Naive B cell (primary cell): ENCODE measurements at places on chromosomes 13 and 19. TPM values are rescaled to one million over a fixed set of nuclear protein-coding genes. Genes with fewer than 3 reads are reported as not detected.
A peak's percentile ranks its signal among the peaks of the same experiment; 100 is the strongest.

The CPB2 gene
- not detected for polyA plus RNA-seq

The KLC3 gene
- polyA plus RNA-seq: not detected

The CBLC gene
- polyA plus RNA-seq: not detected

The CEP89 gene
- 12.9 TPM for polyA plus RNA-seq

The EDNRB gene
- polyA plus RNA-seq: not detected

The AP1M2 gene
- 0.94 TPM for polyA plus RNA-seq

The IGSF23 gene
- not detected for polyA plus RNA-seq

The KLK12 gene
- not detected for polyA plus RNA-seq

The RUBCNL gene
- 156 TPM for polyA plus RNA-seq

The ZNF382 gene
- 10.6 TPM for polyA plus RNA-seq

The CGB2 gene
- polyA plus RNA-seq: not detected

The SIGLEC11 gene
- not detected for polyA plus RNA-seq

The KLF12 gene
- 16.8 TPM for polyA plus RNA-seq

The SERP2 gene
- not detected for polyA plus RNA-seq

The RGS9BP gene
- not detected for polyA plus RNA-seq

The ACOD1 gene
- not detected for polyA plus RNA-seq

The ZIC5 gene
- polyA plus RNA-seq: not detected

The ZNF285 gene
- 6.4 TPM for polyA plus RNA-seq

The LPAR2 gene
- 13.0 TPM for polyA plus RNA-seq

The BEST2 gene
- not detected for polyA plus RNA-seq

DNA sequence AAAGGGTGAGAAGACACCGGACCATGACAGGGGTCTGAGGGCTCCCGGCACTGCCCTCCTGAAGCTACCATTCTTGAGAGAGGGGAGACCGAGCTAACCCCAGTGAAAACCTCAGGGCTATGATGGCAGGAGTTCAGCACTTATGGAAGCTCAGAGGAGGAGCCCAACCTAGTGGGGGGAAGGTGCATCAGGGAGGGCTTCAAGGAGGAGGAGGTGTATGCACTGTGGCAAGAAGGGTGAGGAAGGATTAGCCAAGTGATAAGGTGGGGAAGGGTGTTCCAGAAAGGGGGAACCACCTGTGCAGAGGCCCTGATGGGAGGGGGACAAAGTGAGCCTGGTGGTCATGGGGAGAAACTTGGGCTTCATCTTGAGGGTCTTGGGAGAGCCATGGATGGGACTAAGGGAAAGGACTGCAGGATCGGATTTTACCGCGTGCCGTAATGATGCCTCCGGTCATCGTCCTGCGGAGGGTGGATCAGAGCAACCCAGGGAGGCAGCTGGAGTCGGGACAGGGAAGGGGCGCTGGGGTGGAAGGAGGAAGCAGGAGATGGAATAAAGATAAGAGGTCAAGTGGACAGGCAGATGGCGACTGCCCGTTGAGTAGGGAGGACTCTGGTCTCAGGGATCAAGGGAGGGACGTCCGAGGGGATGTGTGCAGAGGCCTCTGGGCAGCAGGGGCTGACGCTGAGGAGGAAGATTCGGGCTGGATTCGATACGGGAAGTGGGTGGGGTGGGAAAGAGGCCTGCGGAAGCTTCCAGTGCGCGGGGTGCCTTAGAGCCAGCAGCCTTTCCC lies 13.3 kb upstream of the PSMD8 start:
- H3K36me3 ChIP-seq: no peaks in the 10 kb centered on the region
- DNase-seq: no peak
- H3K4me1 ChIP-seq: peaks cover 9% of the 10 kb centered on the region
- H3K27ac ChIP-seq: no peak overlapping the region

- H3K27ac ChIP-seq: no peak overlapping the region
- no peaks in the 10 kb centered on the region for H3K4me1 ChIP-seq
- no peaks in the 10 kb centered on the region for H3K27me3 ChIP-seq
Measured at GRCh38 chr13:59686798-59687394, 476.8 kb downstream of the DIAPH3 start.

- no peaks in the 10 kb centered on the region for H3K27me3 ChIP-seq
- no peak overlapping the region for H3K27ac ChIP-seq
- H3K4me1 ChIP-seq: no peaks in the 10 kb centered on the region
- peaks cover 36% of the 10 kb centered on the region for H3K36me3 ChIP-seq
- no peak overlapping the region for H3K4me3 ChIP-seq
Measured at GRCh38 chr13:100434010-100434763, 154.4 kb downstream of the GGACT start.

- H3K36me3 ChIP-seq: no peaks in the 10 kb centered on the region
- H3K27me3 ChIP-seq: peaks cover 33% of the 10 kb centered on the region
- peak; percentile 9 for DNase-seq
Measured at GRCh38 chr19:50204811-50205675, 1.6 kb downstream of the MYH14 start.

DNA sequence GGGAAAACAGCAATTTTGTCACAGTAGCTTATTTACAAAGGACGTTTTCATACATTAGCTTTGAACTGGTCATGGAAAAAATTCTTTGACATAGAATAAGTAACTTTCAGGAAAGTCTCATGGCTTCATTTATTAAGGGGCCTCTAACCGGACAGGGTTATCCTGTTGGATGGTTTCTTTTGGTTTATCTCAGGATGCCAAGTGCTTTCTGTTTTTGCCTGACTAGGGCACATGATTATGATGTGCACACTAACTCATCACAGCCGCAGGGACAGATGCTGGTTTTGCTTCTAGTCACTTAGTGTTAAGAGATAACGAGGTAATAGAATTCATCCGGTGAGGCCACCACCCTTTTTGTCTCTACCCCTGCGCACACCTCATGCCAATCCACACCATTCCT lies 53.0 kb downstream of the TGDS start:
- H3K4me3 ChIP-seq: no peak overlapping the region
- H3K36me3 ChIP-seq: no peaks in the 10 kb centered on the region
- no peak for DNase-seq
- no peaks in the 10 kb centered on the region for H3K27me3 ChIP-seq
- H3K27ac ChIP-seq: no peak overlapping the region

GRCh38 chr13:20526664-20527063 lies 1.0 kb upstream of the CRYL1 start:
- H3K27ac ChIP-seq: peak overlapping the region; percentile 19
- no peaks in the 10 kb centered on the region for H3K36me3 ChIP-seq
- no peak for DNase-seq
- peaks cover 18% of the 10 kb centered on the region for H3K4me1 ChIP-seq
- peaks cover 11% of the 10 kb centered on the region for H3K27me3 ChIP-seq

GRCh38 chr13:98142380-98143156 lies at the start of gene FARP1:
TSS of gene FARP1 (plus strand) at chr13:98143094. CDS start at chr13:98213243, 70,149 bp downstream.
- H3K27ac ChIP-seq: no peak within 1 kb of the TSS
- H3K27me3 ChIP-seq: peaks cover 73% of the 10 kb centered on the region
- H3K4me1 ChIP-seq: peaks cover 10% of the 10 kb centered on the region
- H3K4me3 ChIP-seq: peak within 1 kb of the TSS; percentile 75
- DNase-seq: peak; percentile 12

- H3K4me1 ChIP-seq: peaks cover 14% of the 10 kb centered on the region
- no peak for DNase-seq
- H3K27me3 ChIP-seq: no peaks in the 10 kb centered on the region
- no peak overlapping the region for H3K27ac ChIP-seq
- no peaks in the 10 kb centered on the region for H3K36me3 ChIP-seq
Measured at GRCh38 chr13:59673286-59673685, 490.4 kb downstream of the DIAPH3 start.

DNA sequence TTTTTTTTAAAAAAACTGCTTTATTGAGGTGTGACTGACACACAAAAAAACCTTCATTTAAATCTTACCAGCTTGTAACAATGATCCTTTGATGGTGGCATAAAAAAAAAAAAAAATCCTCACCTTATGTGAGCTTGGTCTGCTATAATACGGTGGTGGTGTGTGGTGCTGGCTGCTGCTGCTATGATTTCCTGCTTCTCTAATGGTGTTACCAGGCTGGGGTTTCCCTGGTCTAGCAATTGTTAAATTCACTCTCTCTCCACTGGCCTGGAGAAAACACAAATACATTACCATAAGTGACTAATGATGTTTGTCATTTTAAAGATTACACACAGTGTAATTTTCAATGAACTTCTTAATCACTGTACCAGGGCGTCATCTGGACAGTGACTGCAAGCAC lies 60.6 kb downstream of the LNX2 start:
- no peak overlapping the region for H3K27ac ChIP-seq
- DNase-seq: no peak
- H3K27me3 ChIP-seq: no peaks in the 10 kb centered on the region
- no peak overlapping the region for H3K4me3 ChIP-seq

DNA sequence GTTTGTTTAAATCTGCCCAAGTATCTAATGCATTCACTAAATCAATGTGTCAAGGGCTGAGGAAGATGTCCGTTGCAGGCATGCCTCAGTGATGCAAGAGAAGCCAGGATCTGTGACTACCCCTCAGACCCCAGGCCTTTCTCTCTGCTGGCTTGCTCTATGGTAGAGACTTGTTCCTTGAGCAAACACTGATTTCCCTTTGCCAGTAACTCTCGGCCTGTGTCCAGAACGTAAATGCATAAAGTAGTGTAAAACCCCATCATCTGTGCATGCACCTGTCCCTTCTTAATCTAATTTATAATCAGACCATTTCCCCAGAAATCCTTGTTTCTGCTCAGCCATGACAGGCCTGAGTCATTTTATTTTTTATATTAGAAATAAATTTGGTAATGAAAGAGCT lies 28.7 kb upstream of the FRY start:
- no peak overlapping the region for H3K27ac ChIP-seq
- H3K36me3 ChIP-seq: no peaks in the 10 kb centered on the region
- no peak for DNase-seq

GRCh38 chr13:101325423-101325822 lies 90.9 kb downstream of the NALCN start:
- no peak for DNase-seq
- H3K27ac ChIP-seq: no peak overlapping the region
- H3K4me3 ChIP-seq: no peak overlapping the region

- H3K27me3 ChIP-seq: no peaks in the 10 kb centered on the region
- H3K36me3 ChIP-seq: no peaks in the 10 kb centered on the region
- peak overlapping the region; percentile 99 for H3K27ac ChIP-seq
Measured at GRCh38 chr13:40666933-40667621, 636 bp upstream of the FOXO1 start.

- H3K36me3 ChIP-seq: no peaks in the 10 kb centered on the region
- no peak overlapping the region for H3K4me3 ChIP-seq
- peaks cover 5% of the 10 kb centered on the region for H3K4me1 ChIP-seq
- DNase-seq: no peak
- H3K27ac ChIP-seq: no peak overlapping the region
Measured at GRCh38 chr19:30371161-30371836, 885 bp upstream of the ZNF536 start.

- no peak overlapping the region for H3K27ac ChIP-seq
- no peaks in the 10 kb centered on the region for H3K27me3 ChIP-seq
- no peaks in the 10 kb centered on the region for H3K4me1 ChIP-seq
- no peak overlapping the region for H3K4me3 ChIP-seq
Measured at GRCh38 chr13:102983496-102983895, 82.7 kb downstream of the SLC10A2 start.

GRCh38 chr13:48655291-48655690 lies 1.6 kb downstream of the CYSLTR2 start:
- H3K27ac ChIP-seq: no peak overlapping the region
- no peak for DNase-seq
- peaks cover 14% of the 10 kb centered on the region for H3K27me3 ChIP-seq
- no peaks in the 10 kb centered on the region for H3K36me3 ChIP-seq
- no peak overlapping the region for H3K4me3 ChIP-seq

GRCh38 chr19:19059837-19060611 lies 3.8 kb upstream of the SLC25A42 start:
- no peak for DNase-seq
- no peak overlapping the region for H3K4me3 ChIP-seq
- no peak overlapping the region for H3K27ac ChIP-seq
- H3K27me3 ChIP-seq: no peaks in the 10 kb centered on the region
- no peaks in the 10 kb centered on the region for H3K36me3 ChIP-seq

DNA sequence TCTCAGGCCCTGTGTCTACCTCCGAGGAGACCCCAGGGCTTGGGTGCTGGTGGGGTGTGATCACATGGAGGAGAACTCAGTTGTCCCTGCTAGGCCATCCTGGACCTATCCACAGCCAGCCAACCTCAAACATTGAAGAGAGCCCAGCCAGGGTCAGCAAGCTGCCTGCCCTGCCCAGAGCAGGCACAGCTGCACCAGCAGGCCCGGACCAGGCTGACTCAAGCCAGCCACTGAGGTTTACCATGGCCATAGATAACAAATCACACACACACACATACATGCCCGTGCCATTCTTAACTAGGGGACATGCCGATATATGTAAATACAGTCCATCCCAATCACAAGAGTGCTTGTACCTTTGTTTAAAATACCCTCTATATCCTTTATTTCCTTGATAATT lies 8.1 kb downstream of the ARHGEF7 start:
- H3K27me3 ChIP-seq: peaks cover 58% of the 10 kb centered on the region
- no peak overlapping the region for H3K4me3 ChIP-seq
- no peak overlapping the region for H3K27ac ChIP-seq
- no peak for DNase-seq
- no peaks in the 10 kb centered on the region for H3K4me1 ChIP-seq
- no peaks in the 10 kb centered on the region for H3K36me3 ChIP-seq

GRCh38 chr13:65034266-65034665 lies 2195.9 kb downstream of the PCDH9 start:
- no peak for DNase-seq
- no peaks in the 10 kb centered on the region for H3K4me1 ChIP-seq
- no peak overlapping the region for H3K4me3 ChIP-seq
- no peaks in the 10 kb centered on the region for H3K27me3 ChIP-seq
- H3K36me3 ChIP-seq: no peaks in the 10 kb centered on the region
